ELR (cell line): ENCODE measurements at places on chromosomes 3 and 15.
A peak's percentile ranks its signal among the peaks of the same experiment; 100 is the strongest.

- DNase-seq: peak; percentile 92
Observed at GRCh38 chr3:142148792-142149672, at the start of gene TFDP2. Gene TFDP2, minus strand, starts transcription at chr3:142149544. Its CDS starts 47,795 bp downstream, at chr3:142101749.

DNA sequence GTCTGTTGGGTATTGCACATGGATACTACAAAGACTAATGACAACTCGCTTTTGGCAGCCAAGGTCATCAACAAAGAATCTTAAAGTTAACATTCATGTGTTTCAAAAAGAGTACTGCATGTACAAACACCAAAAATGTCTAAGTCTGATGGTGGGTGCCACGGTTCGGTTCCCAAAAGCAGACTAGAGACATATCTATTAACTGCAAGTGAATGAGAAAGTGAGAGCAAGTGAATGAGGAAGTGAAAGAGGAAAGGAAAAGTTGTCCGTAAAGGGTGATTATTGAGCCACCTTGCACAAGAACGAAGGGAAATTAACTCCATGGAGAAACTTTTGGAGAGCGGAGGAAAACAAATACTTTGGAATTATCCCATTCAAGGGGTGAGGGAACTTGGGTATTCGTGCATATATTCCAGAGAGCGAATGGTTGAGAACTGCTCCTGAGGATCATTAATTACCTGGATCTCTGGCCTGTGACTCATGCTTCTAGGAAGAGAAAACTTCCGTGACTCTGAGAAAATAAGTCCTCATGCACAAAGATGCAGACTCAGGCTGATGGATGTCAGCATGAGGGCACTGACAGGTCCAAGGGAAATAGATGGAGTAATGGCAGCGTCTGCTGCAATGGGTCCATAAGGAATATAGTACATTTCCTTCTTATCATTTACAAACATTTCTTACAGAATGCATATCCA lies 336.5 kb upstream of the TGFBR2 start:
- DNase-seq: no peak

- peak; percentile 97 for DNase-seq
Observed at GRCh38 chr15:56759450-56759845, 26.1 kb upstream of the ZNF280D start.

- no peak for DNase-seq
Observed at GRCh38 chr3:185267193-185267592, 13.3 kb upstream of the EHHADH start.

DNA sequence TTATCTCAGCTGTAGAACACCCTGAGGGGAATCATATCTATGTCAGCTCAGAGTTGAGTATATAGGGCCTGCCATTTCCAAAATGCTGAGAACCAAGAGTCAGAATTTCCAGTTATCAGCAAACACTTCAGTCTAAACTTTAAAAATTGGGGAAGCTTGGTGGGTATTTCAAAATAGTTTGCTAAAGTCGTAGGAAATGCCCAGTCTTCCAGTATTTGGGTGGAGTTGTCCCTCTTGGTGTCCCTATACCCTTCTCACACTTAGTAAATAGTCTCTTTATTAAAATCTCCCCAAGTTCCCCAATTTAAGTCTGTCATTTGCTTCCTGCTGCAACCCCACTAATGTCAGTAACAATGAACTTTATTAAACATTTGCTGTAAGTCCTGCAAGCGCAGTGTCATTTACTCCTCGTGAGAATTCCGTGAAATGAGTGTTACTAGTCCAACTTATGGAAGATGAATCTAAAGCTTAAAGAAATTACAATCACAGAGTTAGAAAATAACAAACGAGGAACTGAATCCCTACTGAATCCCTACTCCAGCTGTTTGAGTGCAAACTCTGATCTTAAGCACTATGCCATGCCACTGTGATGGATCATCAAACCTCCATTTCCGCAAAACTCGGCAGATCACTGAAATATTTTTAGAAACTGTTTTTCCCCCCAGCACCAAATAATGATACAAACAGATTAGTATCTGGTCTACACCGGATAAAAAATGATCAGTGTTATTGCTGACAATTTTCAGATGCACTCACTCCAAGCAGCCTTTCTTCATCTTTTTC lies 341.7 kb upstream of the PROK2 start:
- no peak for DNase-seq

DNA sequence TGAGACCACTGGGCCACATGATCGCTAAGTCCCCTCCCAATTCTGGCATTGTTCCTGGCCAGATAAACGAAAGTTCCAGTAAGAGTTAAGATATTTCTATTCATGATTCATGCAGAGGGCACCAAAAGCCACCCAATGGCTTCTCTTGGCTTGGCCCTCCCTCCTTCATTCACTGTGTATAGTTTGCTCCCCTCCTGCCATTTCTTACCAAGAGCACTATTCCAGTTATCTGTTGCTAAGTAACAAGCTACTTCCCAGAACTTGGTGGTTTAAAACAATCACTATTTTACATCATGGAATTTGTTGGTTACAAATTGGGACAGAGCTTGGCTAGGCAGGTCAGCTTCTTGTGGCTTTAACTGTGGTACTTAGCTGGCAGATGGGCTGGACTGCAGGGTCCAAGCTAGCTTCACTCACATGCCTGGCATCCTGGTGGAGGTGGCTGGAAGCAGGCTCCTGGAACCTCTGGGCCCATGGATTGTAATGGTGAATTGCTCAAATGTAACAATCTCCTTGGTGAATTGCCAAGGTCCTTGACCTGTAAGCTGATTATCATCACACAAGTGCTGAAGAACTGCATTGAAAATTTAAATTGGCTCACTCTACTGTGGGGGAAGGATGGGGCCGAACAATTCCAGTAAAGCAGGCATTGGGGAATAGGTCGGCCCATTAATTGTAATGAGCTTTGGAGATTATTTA lies 16.6 kb downstream of the EAF1 start:
- no peak for DNase-seq

DNA sequence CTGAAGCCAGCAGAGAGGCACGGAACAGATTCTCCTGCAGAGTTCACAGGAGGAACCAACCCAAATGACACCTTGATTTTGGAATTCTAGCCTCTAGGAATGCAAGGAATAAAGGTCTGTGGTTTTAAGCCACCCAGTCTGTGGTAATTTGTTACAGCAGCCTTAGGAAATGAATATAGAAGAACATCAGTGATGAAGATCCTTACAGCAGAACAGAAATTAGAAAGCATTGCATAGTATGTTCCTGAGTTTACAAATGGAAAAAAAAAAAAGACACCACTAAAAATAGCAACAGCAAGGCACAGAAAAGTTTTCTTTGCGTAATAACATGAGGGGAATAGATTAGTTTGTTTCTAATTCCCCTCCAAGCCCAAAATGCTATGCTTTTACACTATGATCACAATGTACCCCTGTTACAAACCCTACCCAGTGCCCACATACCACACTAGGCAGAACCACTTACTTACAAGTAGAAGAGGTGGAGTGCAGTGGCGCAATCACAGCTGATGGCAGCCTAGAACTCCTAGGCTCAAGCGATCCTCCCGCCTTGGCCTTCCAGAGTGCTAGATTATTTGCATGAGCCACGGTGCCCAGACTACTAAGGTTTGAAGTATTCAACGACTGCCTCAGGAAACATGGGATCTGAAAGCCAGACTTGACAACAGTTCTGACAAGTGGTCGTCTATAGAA lies 84.3 kb downstream of the SHQ1 start:
- DNase-seq: no peak

- no peak for DNase-seq
Observed at GRCh38 chr15:33200444-33200843, 5.9 kb upstream of the FMN1 start.

GRCh38 chr15:79811406-79812405 lies 85.1 kb downstream of the MTHFS start:
- DNase-seq: no peak

GRCh38 chr3:66606126-66606525 lies 105.3 kb upstream of the LRIG1 start:
- DNase-seq: no peak

DNA sequence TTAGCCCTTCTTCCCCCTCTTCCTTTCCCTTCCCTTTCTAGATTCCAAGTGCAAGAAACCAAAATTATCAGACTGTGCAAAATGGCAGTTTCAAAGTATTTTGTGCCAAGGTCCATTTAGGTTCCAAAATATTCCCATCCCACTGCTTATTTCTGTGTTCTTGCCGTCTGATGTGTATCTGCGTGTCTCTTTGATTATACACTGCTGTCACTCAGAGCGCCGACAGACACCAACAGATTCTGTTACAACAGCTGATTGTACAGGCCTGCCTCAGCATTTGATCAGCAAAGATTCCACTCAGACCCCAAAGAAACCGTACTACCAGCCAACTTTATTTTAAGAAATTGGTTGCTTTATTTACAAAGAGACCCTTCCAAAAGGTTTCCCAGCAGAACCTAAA lies 225.6 kb upstream of the SATB1 start:
- no peak for DNase-seq

DNA sequence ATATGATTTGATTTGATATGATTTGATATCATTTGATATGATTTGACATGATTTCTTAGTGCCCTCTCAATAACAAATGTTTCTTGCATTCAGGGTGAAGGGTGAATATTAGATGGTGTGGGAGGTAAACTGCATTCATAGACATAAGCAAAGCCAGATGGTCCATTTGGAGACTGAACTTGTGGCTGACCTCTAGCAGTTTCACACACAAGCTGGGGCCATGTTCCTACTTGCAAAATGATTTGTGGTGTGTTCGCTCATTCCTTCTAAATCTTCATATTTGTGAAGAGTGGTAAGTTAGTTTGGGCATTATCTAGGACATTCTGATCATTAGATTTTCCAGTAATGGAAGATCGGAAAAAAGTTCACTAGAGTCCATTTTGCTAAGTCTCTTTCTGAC lies 40.5 kb upstream of the CCR4 start:
- DNase-seq: no peak

DNA sequence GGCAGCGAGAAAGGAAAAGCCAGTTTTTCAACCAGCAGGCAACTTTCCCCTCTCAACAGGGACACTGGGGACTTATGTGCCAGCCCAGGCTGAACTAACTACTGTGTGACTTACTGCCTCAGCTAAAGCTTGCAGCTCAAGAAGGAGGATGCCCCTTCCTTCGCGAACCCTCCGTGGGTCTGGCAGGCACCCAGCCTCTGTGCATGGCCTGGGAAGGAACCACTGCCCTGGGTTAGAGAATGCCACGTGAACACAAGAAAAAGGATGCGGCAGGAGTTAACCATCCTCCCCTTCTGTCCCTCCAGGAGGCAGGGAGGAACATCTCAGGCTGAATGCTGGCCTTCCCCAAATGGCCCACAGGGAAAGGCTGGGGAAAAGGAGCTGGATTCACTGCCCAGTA lies 29.0 kb downstream of the CHDH start:
- DNase-seq: no peak

DNA sequence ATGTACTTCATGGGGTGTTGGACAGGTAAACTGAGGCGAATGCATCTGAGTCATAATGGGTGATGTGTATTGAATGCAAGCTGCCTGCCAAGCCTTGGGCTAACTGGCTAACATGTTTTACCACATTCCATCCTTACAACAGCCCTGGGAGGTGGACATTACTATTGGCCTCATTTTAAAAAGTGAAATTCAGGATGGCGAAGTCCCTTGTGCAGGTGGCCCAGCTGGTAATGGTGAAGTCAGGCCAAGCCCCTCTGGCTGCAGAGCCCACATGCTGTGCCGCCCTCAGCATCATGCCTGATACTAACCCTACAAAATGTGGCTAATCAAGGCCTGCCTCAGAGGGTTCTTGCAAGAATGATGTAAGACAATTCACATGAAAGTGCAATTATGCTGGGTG lies 60.0 kb upstream of the CHD2 start:
- DNase-seq: no peak

- DNase-seq: peak; percentile 68
Observed at GRCh38 chr3:46960081-46960701, 16.4 kb downstream of the CCDC12 start.

DNA sequence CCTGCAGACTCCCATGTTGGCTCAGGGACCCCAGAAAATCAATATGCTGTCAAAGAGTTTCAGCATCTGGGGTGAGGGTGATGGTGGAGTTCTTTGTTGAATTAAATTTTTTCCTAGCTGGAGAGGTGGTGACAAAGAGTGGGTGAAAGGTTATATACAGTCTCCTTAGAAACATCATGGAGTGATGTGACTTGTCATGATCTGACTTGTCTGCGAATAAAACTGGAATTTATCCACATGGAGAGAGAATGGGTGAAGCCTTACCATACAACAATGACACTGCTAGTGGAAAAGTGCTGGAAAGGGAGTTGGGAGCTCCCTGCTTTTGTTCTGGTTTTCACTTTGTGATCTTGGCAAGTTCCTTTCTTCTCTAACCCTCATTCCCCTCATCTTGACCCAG lies 75.0 kb downstream of the ARNT2 start:
- no peak for DNase-seq

GRCh38 chr15:88834211-88834812 lies 31.1 kb downstream of the ACAN start:
- peak; percentile 52 for DNase-seq

- peak; percentile 83 for DNase-seq
Observed at GRCh38 chr15:101684384-101684783, 32.2 kb upstream of the TM2D3 start.

DNA sequence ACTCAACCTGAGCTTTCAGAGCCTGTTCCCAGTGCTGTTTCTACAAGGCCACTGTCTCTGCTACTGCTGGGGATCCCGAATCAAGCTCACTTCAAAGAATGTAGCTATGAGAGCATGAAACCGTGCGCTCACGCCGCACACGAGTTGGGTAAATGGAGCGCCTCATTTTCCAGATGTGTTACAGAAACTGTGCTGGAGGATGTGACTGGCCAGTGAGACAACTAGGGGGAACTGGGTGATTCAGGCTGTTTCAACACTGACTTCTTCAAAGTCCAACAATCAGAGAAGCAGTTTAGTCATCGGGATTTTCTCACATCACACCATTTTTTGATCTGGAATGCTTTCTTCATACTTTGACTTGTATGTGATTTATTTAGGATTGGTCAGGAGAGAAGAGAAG lies 3.5 kb downstream of the ZNF710 start:
- peak; percentile 97 for DNase-seq

DNA sequence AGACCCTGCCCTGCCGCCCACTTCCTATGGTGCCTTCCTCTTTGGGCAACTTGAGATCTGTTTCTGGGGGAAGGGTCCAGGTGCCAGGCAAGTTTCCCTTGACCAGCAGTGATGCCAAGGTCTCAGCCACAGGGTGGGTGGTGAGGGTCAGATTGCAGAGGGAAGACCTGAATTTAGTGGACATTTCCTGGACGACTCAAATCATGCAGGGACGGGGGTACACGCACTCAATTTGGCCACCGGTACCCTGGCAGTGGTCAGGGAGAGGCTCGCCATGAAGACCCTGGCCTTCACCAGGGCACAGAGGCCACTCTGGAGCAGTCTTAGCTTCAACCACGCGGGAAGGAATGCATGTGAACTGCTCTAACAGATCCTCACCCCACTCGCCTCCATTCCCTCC lies 1.5 kb upstream of the GRIP2 start:
- DNase-seq: no peak

- DNase-seq: no peak
Observed at GRCh38 chr3:27900316-27900715, 178.2 kb upstream of the EOMES start.

- no peak for DNase-seq
Observed at GRCh38 chr15:31398677-31399301, 72.2 kb downstream of the KLF13 start.

GRCh38 chr15:85540085-85540797 lies 159.8 kb downstream of the AKAP13 start:
- DNase-seq: no peak

GRCh38 chr3:132315851-132316250 lies 1.4 kb upstream of the ACP3 start:
- no peak for DNase-seq
